Activated CD4-positive, alpha-beta T cell treated with anti-CD3 and anti-CD28 coated beads, Interleukin-2, amount 10 ng/mL, durations not matched to agents 24 days and 14 days (primary cell): ENCODE measurements at places on chromosomes 5 and 9. TPM values are rescaled to one million over a fixed set of nuclear protein-coding genes. Genes with fewer than 3 reads are reported as not detected.
A peak's percentile ranks its signal among the peaks of the same experiment; 100 is the strongest.

Gene MRNIP
- 27.6 and 27.8 TPM in 2 replicates for total RNA-seq

Gene BTNL3
- not detected in 2 replicates for total RNA-seq

Gene ELL2
- total RNA-seq: 103 and 111 TPM in 2 replicates

Gene SLIT3
- 0.75 and 1.1 TPM in 2 replicates for total RNA-seq

Gene GMCL2
- total RNA-seq: 0.07 TPM in 1 of 2 replicates, not detected in the other

Gene KIAA0825
- total RNA-seq: 0.28 and 0.54 TPM in 2 replicates

Gene PCDHB1
- not detected in 2 replicates for total RNA-seq

Gene TEK
- not detected in 2 replicates for total RNA-seq

Gene MEIKIN
- not detected in 2 replicates for total RNA-seq

Gene KIF4B
- total RNA-seq: 0.07 TPM in 1 of 2 replicates, not detected in the other

DNA sequence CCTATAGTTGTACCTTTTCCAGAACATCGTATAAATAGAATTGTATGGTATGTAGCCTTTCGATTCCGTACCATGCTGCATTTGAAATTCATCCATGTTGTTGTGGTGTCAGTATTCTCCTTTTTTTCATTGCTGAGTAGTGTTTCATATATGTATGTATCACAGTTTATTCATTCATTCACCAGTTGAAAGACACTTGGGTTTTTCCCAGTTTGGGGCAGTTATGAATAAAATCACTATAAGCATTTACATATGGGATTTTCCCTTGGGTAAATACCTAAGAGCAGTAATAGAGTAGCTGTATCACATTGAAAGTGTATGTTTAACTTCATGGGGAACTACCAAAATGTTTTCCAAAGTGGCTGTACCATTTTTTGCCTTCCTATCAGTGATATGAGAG is 16.1 kb upstream of the FKTN start:
- no peak for DNase-seq

GRCh38 chr5:14265570-14265969 is 122.4 kb downstream of the TRIO start:
- DNase-seq: no peak

DNA sequence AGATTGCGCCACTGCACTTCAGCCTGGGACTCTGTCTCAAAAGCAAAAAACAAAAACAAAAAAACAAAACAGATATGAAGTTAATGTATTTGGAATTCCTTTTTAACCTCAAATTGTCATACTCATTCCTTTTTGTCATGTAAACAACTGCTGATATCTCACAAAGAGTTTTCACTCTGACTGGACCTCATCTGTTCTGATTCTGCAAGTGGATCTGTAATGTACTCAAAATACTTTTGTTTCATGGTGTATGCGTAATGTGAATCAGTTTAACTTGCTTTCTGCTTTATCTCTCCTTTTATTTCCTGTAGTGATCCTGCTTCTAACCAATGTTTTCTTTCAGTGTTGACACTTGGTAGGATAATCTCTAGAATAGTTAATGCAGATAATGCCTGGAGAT is 106.7 kb downstream of the FOCAD start:
- DNase-seq: no peak

GRCh38 chr9:21906881-21907280 is 87.3 kb downstream of the CDKN2A start:
- no peak for DNase-seq

DNA sequence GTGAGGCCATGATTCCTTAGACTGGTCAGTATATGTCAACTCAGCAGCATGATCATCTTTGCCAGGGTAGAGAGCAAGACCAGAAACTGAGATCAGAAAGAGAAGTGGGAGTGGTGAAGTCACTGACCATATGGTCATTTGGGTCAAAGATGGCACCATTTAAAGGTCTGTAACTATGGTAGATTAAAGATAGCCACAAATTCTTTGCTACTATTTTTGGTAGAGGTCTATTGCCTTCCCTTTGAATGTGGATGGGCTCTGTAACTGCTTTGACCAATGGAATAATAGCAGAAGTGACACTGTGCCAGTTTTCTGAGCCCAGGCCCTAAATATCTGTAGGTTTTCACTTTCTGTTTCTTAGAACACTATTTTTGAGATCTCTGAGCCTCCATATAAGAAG is 117.6 kb downstream of the PCSK1 start:
- DNase-seq: no peak

GRCh38 chr5:111961862-111962261 is 204.9 kb upstream of the NREP start:
- no peak for DNase-seq

DNA sequence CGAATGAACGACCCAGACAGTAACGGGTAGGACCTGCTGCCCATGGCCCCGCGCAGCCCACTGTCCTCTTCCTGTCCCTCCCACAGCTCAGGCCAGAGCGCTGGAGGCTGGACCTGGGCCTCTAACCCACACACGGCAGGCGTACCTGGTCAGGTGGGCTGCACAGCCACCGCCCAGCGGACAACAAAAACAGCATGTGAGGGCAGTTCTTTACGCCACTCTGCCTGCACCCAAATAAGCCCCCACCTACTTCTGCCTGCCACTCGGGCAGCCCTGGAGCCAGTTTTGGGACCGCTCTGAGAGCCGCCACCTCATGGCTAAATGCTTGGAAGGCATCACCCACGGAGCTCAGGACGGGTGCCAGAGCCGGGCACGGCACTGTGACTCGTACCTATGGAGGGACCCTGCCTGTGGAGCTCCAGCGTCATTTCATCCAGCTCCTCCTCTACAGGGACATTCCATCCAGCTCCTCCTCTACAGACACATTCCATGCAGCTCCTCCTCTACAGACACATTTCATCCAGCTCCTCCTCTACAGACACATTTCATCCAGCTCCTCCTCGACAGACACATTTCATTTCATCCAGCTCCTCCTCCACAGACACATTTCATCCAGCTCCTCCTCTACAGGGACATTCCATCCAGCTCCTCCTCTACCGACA is 18.9 kb downstream of the CLPTM1L start:
- no peak for DNase-seq

GRCh38 chr5:91584352-91584751 is 201.2 kb upstream of the ARRDC3 start:
- DNase-seq: no peak

GRCh38 chr5:285991-286557 is 14.6 kb downstream of the PDCD6 start:
- DNase-seq: no peak

GRCh38 chr9:80615964-80616363 is 1044.2 kb downstream of the TLE4 start:
- no peak for DNase-seq

GRCh38 chr5:39257554-39257953 is 38.2 kb upstream of the FYB1 start:
- no peak for DNase-seq

- no peak for DNase-seq
These were observed 10.9 kb upstream of the PIP5K1B start for GRCh38 chr9:68694125-68694524.

GRCh38 chr5:68285075-68285840 is 69.7 kb downstream of the PIK3R1 start:
- DNase-seq: no peak

DNA sequence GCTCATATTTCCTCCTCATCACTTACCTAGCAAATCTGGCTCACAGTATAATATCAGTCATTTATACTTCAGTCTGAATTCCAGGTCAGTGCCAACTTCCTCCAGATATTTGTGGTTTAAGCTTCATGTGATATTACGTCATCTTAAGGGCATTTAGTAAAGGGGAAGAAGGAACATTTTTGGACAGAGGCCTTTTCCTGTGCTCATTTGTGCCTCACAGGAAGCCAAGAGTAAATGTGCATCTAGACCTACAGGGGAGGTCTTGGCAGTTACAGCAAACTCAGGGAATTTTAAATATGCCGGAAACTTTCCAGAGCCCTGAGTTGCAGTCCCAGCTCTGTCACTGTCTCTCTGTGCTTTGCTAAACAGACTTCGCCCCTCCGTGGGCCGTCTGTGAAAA is 12.3 kb upstream of the KCNIP1 start:
- no peak for DNase-seq

- no peak for DNase-seq
These were observed 5.1 kb upstream of the RAB14 start for GRCh38 chr9:121206516-121207370.

- DNase-seq: no peak
These were observed 162.5 kb downstream of the COL23A1 start for GRCh38 chr5:178427576-178428197.

GRCh38 chr5:148735301-148735835 is 81.0 kb upstream of the HTR4 start:
- DNase-seq: no peak

DNA sequence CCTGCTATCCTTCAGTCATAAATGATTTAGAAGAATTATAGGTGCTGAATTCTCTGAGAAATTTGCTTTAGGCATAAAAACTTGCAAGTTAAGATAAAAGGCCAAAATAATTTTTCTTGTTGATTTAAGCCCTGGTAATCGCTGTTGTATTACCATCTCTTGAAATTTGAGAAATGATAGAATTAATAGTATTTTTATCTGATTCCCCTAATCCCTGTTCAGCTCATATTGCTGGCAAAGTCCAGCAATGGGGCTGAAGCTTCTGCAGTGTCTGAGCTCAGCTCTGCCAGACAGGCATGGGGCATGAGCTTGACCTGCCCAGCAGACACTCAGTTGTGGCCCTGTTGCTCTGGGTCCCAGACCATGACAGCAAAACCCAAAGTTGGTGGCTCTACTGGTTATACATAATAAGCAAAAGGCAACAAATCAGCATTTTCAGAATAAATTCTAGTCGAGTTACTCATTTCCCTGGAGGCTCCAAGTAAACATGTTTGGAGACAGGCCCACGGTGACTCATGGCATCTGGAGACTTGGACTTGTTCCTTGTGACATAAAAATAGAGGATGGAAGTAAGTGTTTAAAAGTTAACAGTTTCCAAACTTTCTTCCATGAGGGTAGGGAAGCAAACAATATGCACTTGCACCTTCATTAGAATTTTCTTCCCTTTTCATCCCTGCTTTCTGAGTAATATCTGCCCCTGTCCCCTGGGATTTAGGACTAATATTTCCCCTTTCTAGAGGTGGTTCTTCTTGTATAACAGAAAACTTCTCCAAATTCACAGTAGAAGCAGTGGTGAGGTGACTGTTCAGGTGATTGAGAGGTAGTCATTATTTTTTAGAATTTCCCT is 60.2 kb upstream of the SLC2A8 start:
- no peak for DNase-seq

GRCh38 chr9:91718071-91718470 is 232.0 kb downstream of the ROR2 start:
- no peak for DNase-seq

GRCh38 chr5:16934123-16934522 is 2.0 kb downstream of the MYO10 start:
- DNase-seq: peak; percentile 73

GRCh38 chr9:27565696-27566095 is 7.6 kb downstream of the C9orf72 start:
- DNase-seq: no peak

GRCh38 chr9:91029650-91030361 is 228.2 kb downstream of the SYK start:
- DNase-seq: no peak

GRCh38 chr9:71740199-71740598 is 28.1 kb downstream of the CEMIP2 start:
- peak; percentile 28 for DNase-seq

DNA sequence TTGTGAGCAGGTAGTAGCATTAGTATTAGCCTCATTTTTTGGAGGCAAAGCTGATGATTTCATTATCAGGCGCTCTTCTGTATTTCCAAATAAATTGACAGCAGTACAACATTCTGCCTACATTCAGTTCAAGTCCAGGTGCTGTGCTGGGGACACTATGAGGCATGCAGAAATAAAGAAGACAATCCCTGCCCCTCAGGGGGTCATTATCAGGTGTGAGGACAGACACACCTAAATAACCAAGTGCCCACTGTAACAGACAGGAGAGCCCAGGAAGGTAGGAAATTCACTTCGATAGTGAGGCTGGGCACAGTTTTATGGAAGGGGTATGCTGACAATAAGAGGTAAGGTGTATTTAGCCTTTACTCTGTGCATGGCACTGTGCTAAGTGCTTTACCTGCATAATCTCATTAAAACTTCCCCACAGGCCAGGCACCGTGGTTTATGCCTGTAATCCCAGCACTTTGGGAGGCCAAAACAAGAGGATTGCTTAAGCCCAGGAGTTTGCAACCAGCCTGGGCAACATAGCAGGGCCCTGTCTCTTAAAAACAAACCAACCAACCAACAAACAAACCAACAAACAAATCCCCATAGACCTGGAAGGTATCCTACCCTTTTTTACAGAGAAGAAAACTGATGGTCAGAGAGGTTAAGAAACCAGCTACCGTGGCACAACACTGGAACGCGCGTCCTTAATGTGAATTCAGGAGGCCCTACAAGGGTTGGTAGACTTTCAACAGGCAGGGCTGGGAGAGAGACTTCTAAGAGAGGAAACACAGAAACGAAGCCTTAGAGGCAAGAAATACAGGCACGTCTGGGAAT is 17.5 kb upstream of the GPX3 start:
- no peak for DNase-seq

DNA sequence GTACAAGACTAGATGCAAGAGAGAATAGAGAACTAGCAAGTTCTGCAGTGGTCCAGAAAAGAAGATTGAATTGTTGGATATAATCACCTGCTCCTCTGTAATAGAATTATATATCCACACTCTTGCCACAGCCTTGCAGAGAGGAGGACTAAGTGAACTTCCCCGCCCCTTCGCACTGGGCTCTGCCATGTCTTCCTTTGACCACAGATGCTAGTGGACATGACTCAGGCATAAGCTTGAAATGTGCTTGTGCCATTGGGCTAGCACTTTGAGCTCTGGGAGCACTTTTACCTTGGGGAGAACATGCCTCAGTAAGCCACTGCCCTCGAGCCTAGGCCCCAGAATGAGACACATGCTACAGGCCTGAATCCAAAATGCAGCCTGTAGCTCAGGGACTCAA is 113.5 kb upstream of the RASA1 start:
- DNase-seq: peak; percentile 45

DNA sequence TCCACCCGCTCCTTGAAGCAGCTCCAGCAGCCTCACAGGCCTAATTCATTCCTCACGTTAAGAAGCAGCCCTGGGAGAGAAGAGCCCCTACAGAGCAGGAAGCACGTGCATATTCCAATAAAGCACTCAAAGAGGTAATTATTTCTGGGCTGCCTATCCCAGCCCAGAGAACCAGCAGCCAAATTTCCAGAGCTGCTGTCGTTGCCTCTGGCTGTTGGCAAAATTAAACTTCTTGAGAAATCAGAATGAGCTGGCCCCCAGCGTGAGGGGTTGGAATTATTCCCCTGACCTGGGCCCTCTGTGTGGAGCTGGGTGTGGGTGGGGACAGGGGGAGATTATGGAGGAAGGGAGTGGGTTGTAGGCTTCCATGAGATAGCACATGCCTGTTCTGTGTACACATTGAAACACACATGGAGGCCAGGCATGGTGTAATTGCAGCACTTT is 86.8 kb upstream of the HSPA9 start:
- DNase-seq: no peak

GRCh38 chr9:13228431-13228830 is 51.1 kb downstream of the MPDZ start:
- no peak for DNase-seq

GRCh38 chr9:33263131-33264002 is 1.1 kb downstream of the BAG1 start:
- DNase-seq: no peak
